Activated CD4-positive, alpha-beta T cell treated with anti-CD3 and anti-CD28 coated beads for 36 hours (primary cell): ENCODE measurements at places on chromosomes 5 and 9. TPM values are rescaled to one million over a fixed set of nuclear protein-coding genes. Genes with fewer than 3 reads are reported as not detected.

DNA sequence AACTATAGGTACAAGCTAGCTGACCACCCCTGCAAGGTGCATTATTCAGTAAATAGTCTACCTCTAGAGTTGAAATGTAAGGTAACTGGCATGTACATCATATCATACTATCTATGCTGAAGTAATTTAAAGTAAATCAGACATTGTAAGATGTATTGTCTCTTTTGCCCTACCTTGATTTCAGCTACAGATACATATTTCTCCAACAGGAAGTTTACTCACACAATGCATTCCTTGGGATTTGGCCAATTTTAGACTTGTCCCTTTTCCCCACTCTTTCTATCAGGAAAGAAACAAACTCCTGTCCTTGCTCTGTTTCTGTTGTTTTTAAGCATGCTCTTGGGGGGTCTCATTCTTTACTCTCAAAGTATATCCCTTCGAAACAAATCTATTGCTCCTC, 58.5 kb upstream of the TSLP start:
- no peaks in the 10 kb centered on the region for H3K36me3 ChIP-seq
- H3K4me3 ChIP-seq = no peak overlapping the region
- no peaks in the 10 kb centered on the region for H3K4me1 ChIP-seq
- DNase-seq = no peak
- peaks cover 24% of the 10 kb centered on the region for H3K27me3 ChIP-seq
- H3K27ac ChIP-seq = no peak overlapping the region

DNA sequence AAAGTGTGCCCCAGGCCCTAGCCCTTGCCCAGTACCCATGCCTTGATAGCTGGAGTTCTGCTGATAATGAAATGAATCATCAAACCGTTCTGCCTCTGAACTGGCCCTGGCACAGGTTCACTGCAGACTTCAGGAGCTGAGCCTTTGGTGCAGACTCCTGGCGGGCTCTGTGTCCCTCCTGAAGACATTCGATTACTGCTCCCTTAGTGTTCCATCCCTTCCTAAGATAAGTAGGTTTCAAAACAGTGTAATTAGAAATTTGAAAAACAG, 97.2 kb downstream of the MVB12B start:
- no peaks in the 10 kb centered on the region for H3K27me3 ChIP-seq
- H3K4me1 ChIP-seq = peaks cover 14% of the 10 kb centered on the region
- no peaks in the 10 kb centered on the region for H3K36me3 ChIP-seq
- DNase-seq = no peak
- H3K27ac ChIP-seq = no peak overlapping the region

BHMT2 gene
- total RNA-seq = not detected

ACTL7B gene
- not detected for total RNA-seq

HRCT1 gene
- not detected for total RNA-seq
